Vagina (tissue), 2 donors: ENCODE measurements at places on chromosomes 7 and 10. TPM values are rescaled to one million over a fixed set of nuclear protein-coding genes. Genes with fewer than 3 reads are reported as not detected.

ANKRD61 gene
- total RNA-seq = not detected

DNA sequence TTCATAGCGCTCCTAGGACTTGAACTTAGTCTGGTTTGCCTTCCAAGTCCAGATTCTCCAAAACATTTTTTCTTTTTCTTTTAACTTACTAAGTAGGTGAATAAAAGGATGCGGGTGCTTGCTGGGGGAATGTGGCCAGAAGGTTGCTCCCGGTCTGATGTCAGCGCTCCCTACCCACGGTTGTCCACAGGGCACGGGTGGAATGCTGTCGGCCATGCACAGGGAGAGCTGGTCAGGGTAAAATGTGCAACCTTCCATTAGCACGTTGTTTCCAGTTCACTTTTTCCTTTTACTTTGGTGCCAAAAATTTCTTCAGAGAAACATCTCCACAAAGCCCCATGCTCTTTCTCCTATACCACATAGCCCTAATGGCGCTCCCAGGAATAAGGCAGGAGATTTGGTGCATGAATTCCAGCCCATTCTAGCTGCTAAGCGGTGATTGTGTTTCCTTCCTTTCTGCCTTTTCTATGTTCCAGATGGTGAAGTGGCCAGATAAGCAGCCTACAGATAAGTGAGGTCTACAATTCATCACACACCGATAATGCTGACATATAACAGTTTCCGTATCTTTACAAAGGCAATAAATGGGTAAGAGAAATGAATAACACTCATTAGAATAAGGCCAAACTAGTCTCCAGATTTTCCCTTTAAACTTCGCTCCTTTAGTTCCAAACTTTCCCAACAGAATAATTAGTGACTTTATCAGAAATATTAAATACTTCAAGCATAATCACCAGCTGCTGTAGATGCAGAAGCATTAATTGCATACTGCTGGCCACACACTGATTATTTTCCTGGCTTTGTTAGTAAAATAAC is 138.3 kb upstream of the FGFR2 start:
- no peak for DNase-seq

DNA sequence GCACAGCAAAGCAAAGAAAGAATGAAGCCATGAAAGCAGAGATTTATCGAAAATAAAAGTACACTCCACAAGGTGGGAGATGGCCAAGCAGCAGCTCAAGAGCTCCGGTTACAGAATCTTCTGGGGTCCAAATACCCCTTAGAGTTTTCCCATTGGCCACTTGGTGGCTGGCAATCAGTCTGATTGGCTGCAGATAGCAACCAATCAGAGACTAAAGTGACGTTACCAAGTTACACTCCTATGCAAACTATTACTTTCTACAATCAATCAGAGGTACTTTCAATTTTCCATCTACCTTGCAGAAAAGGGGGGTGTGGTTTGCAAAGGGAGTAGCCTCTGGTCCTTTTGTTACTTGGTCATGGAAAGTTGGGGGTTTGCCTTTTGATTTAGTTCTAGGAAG is 58.0 kb upstream of the AUTS2 start:
- DNase-seq = no peak

DNA sequence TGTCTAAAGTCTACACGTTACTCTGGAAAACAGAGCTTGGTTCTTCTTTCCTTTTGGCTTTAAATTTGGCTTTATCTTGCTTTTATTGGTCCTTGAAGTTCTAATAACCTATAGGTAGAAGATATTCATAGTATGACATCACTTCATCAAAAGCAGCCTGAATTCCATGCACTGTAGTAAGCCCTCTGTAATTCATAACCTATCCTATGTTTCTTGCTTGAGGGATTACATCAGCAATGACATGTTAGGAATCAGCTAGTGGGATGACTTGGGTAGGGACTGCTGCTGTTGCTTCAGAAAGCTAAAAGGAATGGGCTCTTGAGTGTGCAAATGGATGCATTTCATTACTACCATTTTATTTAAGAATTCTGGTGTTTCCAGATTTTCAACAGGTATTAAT is 184.9 kb downstream of the PTEN start:
- DNase-seq = no peak

OR6V1 gene
- total RNA-seq = not detected

INHBA gene
- total RNA-seq = 2.2 TPM

DNA sequence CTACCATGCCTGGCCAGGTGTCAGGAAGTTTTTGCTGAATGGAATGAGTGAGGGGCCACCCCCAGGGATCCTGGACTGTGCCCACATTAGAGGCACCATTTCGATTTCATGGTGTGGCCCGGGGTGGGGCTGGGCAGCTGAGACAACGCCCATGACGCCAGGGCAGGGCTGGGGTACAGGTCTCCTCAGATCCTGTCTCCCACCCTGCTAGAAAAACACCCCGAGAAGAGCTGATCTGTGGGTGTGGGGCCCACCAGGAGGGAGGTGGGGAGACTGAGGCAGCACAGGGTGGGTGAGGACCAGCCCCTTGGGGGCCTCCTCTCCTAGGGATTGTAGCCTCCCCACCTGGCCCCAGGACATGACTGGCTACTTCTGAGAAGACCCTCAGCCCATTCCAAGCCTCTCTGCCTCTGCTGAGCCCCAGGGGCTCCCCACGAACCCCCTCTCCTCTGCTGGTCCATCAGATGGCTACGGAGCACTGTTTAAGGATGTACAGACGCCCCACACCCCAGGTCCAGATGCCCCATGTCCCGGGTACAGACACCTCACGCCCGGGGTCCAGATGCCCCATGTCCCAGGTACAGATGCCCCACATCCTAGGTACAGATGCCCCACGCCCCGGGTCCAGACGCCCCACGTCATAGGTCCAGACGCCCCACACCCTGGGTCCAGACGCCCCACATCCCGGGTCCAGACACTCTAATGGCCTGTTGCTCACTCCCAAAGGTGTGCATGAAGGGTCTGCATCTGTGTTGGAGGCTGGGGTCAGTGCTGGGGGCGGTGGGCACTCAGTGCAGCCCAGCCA is 99.4 kb downstream of the MICALL2 start:
- DNase-seq = no peak

CYP2E1 gene
- total RNA-seq = 2.9 TPM

GRCh38 chr7:84477786-84478478 is 283.3 kb upstream of the SEMA3A start:
- DNase-seq = no peak

DNA sequence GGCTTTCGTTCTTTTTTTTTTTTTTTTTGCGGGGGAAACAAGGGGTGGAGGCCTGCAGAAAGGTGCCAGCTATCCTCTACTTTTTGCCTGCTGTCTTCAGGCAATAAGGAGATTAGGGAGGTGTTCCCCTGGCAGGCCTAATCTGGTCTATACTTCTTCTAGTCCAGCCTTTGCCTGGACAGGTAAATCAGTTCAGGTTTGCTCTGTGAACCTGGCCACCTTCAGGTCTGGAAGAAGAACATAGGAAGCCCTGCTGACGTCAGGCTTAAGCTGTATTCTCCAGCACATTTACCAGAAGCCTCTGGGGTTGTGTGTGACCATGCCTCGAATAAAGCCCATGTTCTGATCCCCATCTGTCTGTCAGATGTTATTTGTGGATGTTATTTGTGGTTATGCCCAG is 115.4 kb downstream of the SDK1 start:
- no peak for DNase-seq

DNA sequence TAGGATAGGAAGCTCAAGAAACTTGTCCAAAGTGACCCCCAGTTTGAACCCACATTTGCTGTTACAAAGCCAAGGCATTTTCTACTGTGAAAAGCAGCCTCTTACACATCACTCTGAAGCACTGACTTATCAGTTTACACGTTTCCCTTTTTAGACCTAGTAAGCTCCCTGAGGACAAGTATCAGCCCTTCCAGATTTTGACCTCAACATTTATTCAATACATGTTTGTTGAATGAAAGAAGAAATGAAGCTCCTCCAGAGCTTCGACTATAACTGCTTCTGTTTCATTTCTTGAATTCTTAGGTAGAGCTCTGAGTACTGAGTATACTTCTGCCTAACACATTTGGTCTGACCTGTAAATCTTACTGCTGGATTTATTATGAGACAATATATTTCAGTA is 2.7 kb downstream of the WASL start:
- DNase-seq = no peak

DNA sequence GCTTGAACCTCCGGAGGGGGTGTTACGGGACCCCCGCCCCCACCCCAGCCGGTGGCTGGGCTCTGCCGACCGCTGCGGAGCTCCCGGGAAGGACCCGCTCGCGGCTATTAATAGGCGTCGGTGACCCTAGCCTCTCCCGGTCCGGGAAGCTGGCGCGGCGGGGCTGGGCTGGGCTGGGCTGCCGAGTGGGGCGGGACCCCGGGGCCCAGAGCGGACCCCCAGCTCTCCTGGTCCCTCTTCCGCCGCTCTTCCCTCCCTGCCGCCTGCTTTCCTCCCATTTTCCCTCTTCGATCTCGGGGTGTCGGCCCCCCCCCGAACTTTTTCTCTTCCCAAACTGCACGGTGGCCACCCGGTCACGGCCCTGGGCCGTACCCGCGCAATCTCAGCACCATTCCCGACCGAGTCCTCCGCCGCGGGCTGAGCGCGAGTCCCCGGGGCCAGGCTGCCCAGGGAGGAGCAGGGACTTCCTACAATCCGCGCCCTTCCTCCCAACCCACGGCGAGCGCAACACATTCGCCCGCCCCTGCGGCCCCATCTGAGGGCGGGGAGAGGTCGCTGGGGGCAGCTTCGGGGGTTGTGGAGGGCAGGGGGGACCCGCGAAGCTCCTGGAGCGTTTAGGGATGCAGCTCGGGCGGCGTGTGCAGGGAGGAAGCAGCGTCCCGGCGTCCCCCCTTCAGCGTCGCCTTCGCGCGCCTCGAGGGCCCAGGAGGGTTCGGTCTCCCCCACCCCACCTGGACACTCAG is 3.1 kb upstream of the ELFN1 start:
- DNase-seq = no peak

DNA sequence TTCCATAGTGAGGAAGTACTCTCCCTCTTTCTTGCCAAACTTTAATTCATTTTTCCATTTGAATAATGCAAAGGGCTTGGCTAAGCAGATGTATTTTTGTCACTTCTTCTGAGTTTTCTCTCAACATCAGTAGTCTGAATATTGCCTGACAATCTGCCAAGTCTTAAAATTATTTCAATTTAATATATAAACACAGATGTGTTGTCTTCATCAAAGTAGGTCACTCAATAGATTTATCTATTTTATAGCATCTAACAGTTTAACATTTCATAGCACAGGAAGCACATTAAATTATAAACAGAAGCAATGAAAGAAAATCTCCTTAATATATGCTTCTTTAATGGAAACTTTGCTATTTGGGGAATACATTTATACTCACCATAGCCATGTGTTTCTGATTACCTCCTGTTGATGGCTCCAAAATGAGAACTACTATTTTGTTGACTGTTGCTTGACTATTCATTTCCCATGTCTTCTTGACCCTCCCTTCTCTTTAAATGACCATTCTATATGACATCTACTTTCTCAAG is 4.5 kb downstream of the CPED1 start:
- DNase-seq = no peak

DNA sequence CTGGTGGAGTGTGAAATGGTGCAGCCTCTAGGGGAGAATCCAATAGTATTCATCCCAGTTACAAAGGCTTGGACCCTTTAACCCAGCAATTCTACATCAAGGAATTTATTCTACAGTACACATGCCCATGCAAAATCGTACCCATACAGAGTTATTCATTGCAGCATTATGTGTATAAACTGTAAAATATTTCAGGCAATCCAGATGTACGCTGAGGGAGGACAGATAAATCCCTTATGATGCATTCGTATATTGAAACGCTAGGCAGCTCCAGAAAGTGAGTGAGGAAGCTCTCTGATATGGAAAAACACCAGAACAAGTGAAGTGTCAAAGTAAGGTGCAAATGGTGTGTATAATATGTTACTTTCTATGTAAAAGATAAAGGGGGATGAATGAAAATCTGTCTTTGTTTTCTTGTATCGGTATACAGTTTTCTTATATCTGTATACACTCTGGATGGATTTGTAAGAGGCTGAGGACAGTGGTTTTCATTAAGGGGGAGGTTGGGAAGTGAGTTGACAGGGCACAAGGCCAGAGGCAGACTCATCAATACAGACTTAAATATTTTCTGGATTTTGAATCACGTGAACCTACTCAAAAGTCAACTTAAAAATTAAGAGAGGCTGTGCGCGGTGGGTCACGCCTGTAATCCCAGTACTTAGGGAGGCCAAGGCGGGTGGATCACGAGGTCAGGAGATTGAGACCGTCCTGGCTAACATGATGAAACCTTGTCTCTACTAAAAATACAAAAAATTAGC is 17.1 kb downstream of the VWA2 start:
- DNase-seq = no peak

DNA sequence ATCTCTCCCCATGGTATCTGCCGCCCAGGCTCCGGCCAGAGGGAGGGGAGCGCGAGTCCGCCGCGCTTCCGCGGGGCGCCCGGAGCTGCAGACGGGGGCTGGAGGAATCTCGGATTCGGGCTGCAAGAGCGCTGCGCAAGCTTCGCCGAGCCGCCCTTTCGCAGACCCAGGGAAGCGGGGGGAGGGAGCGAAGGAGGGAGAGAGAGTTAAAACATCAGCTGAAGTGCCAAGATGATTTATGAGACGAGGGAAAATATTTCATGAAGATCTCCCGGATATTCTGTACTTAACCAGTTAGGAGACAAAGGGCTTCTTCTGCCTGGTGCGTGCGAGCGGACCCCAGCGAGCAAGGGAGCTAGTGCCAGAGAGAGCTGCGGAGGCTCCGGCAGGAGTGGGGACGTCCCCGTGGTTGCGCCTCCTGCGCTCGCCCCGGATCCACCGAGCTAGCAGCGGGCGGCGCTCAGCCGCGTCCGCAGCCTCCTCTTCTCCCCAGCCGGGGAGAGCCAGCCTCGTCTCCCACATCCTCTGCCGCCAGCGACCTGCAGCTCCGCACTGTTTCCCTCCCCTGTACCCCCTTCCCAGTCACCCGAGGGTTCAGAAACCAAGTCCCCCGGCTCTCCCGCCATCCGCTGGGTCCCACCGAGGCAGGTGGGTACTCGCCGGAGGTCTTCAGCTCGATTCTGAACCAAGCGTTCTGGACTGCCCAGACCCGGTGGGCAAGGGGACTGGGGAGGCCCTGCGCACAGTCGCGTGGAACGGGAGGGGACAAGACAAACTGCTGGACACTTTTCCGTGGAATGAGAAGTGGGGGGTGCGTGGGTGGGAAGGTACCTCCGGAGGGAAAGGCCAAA is 1.0 kb upstream of the PAX2 start:
- no peak for DNase-seq

BMPER gene
- 5.2 TPM for total RNA-seq

GRCh38 chr7:134420424-134421125 is 38.3 kb downstream of the AKR1B1 start:
- DNase-seq = no peak

- no peak for DNase-seq
Measured at GRCh38 chr10:98587156-98587837, 140.6 kb upstream of the HPS1 start.

NPC1L1 gene
- 0.49 TPM for total RNA-seq

JCAD gene
- total RNA-seq = 40.3 TPM

DNA sequence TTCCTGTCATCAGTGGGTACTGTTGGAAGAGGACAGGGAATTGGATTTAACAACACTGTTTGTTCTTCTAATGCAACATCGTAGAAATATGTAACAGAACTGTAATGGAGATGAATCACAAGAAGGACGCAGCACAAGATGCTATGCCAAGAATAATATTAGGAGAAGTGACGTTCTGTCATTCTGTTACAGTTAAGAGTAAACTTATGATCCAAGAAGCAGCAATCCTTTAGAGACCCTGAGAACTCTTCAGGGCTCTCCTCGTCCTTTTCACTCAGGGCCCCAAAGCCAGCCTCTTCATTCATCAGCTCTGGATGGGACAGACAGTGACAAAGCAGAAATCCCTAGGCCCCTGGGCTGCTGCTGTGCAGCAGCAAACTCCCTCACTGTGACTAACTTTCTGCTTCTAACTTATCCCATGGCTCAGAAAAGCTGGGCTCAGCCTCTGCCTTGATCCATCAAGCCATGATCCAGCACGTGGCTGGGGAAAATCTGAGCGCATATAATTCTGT is 8.7 kb upstream of the IL6 start:
- no peak for DNase-seq

SLC26A5 gene
- total RNA-seq = not detected
